HTR-8/SVneo (cell line): ENCODE measurements at places on chromosomes 13 and 19.

- peak; percentile 93 for DNase-seq
These were observed at the start of gene GPR180 for GRCh38 chr13:94601446-94602431. Gene GPR180, plus strand, starts transcription at chr13:94601857. Its CDS starts 71 bp downstream, at chr13:94601928.

DNA sequence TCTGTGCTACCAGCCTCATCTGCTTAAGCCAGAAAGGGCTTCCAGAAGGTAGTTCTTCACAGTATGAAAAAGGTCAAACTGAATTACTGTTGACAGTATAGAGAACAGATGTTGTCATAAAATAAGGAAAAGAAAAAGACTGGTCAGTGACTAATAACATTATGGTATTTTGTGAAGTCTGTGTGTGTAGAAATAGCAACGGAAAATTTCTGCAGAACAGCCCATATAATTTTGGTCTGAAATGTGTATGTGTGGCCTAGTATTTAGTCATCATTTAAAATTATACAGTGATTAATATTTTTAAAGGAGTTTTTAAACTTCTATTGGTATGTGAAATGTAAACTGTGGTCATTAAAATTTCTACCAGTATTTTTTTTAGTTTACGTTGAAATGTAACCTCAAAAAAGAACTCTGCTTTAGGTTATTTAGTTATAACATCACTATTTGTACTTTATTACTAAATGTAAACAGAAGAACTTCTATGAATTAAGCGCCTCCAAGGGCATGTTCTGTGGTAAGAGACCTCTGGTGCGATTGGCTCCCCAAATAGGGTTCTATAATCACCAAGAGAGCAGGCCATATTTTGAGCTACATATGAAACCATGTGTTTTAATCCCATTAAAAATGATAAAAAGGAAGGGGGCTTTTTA lies 3.3 kb upstream of the GPR183 start:
- no peak for DNase-seq

GRCh38 chr13:31862828-31863227 lies 123.5 kb downstream of the RXFP2 start:
- no peak for DNase-seq

DNA sequence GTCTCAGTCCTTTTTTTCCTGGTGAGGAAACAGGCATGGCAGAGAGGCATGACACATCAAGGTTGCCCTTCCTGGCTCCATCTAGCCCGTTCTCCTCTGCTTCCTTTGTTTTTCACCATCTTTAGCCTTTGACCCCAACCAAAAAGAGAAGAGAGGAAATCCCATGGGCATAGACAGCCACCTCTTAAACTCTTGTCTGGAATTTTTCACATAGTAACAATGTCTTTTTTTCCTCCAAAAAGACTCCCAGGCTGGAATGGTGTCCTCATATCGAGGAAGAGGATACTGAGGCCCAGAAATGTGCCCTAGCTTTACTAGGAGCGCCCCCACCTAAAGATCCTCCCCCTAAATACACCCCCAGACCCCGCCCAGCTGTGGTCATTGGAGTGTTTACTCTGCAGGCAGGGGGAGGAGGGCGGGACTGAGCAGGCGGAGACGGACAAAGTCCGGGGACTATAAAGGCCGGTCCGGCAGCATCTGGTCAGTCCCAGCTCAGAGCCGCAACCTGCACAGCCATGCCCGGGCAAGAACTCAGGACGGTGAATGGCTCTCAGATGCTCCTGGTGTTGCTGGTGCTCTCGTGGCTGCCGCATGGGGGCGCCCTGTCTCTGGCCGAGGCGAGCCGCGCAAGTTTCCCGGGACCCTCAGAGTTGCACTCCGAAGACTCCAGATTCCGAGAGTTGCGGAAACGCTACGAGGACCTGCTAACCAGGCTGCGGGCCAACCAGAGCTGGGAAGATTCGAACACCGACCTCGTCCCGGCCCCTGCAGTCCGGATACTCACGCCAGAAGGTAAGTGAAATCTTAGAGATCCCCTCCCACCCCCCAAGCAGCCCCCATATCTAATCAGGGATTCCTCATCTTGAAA lies at the start of gene GDF15:
Gene GDF15, plus strand, starts transcription at position 484 of the 868 bp plus-strand sequence. Its CDS starts 32 bp downstream, at position 516.
- DNase-seq = no peak

DNA sequence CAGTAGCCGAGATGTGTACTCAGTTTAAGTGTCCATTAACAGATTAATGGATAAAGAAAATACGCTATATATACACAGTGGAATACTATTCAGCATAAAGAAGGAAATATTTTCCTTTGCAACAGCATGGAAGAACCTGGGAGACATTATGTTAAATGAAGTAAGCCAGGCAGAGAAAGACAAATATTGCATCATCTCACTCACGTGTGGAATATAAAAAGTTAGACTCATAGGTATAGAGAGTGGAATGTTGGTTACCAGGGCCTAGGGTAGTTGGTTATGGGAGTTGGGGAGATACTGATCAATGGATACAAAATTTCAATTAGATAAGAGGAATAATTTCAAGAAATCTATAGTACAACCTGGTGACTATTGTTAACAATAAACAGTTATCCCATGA lies 210.1 kb downstream of the MAB21L1 start:
- DNase-seq = no peak

DNA sequence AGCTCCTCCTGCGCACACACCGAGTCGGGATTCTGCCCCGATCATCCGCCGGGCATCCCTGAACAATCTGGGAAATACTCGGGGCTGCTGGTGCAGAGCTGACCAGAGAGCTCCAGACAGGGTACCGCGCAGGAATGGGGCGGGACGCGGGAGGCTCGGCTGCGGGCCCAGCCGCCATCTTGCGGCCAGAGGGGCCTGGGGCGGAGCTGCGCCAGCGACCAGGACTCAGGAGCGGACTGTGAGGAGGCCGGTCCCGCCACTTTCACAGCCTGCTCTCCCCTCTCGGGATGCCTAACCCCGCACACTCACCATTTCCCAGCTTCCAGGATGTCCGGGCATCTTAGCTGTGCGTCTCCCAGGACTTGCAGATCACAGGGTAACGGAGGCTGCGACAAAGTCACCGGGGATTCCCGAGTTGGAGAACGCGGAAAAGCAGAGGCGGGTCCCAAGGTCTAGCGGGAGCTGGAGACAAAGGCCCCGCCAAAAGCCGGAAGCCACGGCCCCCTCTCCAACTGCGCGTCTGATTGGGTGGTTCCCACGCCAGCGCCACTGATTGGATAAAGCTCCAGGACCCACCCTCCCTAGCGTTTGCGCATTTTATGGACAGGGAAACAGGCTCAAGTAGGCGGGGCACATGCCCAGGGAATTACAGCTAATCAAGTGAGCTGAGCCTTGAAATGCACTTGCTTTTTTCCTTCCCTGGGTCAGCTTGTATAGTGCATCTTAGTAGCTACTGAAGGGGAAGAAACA lies 15.8 kb upstream of the ZNF43 start:
- peak; percentile 86 for DNase-seq

GRCh38 chr13:113664751-113665596 lies 2.0 kb upstream of the GRK1 start:
- no peak for DNase-seq

DNA sequence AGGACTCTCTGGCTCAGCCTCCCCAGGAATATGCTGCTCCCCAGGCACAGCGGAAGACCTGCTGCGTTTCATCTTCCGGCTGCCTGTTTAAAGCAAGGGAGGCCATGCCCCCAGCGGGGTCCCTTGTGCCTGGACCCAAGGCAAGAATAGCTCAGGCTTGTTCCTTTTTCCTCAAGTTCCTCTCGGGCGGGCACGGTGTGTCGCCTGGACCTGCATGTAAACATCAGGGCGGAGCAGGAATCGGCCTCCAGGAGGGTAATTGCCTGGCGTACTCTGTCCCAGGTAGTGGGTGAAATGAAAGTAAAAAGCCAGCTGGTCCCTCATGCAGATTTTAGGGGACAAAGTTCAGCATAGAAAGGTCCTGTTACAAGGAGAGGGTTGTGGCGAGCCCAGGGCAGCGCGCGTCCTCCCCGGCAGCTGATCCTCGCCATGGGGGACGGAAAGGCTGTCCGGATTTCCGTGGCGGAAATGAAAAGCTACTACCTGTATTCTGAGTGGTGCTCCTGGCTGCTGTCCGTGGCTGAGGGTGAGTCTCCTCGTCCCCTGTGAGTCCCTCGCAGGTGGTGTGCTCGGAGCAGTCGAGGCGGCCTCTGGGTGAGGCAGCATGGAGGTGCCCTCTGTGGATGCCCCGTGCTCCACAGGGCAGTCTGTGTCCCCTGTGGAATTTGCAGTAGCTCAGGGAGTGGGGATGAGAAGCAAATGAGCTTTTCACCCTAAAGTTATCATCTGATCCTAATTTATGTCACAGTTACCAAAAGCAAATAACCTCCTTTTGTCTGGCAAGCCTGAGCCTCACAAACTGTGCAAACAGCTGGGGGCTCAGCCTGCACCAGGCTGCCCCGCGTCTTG lies 16.2 kb downstream of the MCF2L start:
- DNase-seq = no peak

DNA sequence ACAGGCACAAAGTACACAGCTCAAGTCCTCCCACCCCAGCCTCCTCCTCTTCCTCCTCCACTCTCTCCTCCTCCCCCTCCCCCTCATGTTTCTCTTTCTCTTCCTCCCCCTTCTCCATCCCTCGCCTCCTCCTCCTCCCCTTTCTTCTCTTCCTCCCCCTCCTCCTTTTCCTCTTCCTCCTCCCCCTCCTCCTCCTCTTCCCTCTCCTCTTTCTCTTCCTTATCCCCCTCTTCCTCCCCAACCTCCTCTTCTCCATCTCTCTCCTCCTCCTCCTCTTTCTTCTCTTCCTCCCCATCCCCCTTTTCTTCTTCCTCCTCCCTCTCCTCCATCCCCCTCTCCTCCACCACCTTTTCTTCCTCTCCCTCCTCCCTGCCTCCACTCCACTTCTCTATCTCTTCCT lies 276.3 kb upstream of the TSHZ3 start:
- no peak for DNase-seq

GRCh38 chr13:53052675-53053074 lies 24.1 kb downstream of the OLFM4 start:
- DNase-seq = no peak

DNA sequence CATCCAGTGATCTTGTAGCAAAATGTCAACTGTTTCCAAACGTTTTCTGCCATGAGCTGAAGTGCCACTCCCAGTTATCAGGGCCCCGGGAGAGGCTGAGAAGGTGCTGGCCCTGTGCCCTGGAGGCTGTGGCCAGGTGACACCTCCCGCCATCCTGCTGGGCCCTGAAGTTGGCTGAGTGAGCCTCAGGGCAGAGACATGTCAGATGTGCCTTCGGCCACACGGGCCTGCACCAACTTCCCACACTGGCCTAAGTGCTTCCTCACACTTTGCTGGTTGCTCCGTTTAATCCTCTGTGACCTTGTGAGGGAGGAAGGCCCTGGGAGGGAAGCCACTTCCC lies 4.8 kb downstream of the ADPRHL1 start:
- no peak for DNase-seq

- DNase-seq = no peak
These were observed 18.1 kb downstream of the DHRS12 start for GRCh38 chr13:51785712-51786424.

- no peak for DNase-seq
These were observed 512 bp upstream of the REX1BD start for GRCh38 chr19:18587962-18588610.

DNA sequence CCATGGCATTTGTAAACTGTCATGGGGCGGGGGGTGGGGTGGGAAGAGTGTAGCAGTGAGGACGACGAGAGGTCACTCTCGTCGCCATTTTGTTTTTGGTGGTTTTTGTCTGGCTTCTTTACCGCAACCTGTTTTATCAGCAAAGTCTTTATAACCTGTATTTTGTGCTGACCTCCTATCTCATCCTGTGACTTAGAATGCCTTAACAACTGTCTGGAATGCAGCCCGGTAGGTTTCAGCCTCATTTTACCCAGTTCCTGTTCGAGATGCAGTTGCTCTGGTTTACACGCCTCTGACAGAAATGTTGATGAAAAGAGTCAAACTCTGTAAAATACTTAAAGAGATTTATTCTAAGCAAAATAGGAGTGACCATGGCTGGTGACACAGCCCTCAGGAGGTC lies 852.0 kb downstream of the DACH1 start:
- DNase-seq = no peak

DNA sequence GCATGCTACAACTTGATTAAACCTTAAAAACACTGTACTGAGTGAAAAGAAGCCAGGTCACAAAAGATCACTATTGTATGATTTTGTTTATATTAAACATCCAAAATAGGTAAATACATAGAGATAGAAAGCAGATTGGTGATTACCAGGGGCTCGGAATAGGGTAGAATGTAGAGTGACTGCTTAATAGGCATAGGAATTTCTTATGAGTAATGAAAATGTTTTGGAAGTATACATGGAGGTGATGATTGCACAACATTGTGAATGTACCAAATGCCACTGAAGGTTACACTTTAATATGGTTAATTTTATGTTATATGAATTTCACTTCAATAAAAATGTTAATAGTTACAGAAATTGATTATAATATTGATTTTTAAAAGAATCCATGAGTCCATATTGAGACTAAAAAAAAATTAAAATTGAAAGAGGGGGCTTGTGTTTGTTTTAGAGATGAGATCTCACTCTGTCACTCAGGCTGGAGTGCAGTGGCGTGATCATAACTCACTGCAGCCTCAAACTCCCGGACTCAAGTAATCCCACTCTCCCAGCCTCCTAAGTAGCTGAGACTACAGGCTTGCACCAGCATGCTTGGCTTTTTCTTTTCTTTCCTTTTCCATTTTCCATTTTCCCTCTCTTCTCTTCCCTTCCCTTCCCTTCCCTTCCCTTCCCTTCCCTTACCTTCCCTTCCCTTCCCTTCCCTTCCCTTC lies 85.1 kb downstream of the FNDC3A start:
- no peak for DNase-seq

DNA sequence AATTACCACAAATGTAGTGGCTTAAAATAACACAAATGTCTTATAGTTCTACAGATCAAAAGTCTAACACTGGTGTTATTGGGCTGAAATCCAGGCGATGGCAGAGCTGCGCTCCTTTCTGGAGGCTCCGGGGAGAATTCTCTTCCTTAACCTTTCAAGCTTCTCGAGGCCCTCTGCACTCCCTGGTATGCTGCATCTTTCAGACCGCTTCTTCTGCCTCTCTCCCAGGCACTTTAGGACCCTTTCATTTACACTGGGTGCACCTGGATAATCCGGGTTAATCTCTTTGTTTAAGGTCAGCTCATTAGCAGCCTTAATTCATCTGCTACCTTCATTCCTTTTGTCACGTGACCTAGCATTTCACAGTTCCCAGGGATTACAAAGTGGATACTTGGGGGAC lies 211.3 kb upstream of the RFC3 start:
- no peak for DNase-seq

DNA sequence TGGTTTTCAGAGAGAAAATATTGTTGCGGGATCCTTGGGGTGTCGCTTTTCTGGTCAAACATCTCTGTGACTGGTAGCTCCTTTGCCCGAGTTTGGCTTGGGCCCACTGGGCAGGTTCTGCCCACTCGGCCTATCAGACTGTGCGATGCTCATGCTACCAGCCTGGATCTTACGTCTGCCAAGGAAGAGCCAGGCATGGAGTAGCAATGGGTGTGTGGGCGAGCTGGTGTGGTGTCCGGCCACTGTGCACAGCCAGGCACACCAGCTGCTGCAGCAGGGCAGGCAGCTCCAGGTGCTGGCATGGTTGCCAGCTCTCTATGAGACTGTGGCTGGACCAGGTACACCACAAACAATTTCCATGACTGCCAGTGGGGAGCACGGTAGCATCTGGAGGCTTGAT lies 1351.8 kb upstream of the PCDH20 start:
- DNase-seq = no peak

GRCh38 chr19:2083174-2083854 lies 12.8 kb downstream of the MOB3A start:
- no peak for DNase-seq
